ENCODE measurements at places on chromosomes 12 and 14.

GRCh38 chr14:91545204-91545603 is 35.1 kb upstream of the PPP4R3A start:
- no peak for DNase-seq

DNA sequence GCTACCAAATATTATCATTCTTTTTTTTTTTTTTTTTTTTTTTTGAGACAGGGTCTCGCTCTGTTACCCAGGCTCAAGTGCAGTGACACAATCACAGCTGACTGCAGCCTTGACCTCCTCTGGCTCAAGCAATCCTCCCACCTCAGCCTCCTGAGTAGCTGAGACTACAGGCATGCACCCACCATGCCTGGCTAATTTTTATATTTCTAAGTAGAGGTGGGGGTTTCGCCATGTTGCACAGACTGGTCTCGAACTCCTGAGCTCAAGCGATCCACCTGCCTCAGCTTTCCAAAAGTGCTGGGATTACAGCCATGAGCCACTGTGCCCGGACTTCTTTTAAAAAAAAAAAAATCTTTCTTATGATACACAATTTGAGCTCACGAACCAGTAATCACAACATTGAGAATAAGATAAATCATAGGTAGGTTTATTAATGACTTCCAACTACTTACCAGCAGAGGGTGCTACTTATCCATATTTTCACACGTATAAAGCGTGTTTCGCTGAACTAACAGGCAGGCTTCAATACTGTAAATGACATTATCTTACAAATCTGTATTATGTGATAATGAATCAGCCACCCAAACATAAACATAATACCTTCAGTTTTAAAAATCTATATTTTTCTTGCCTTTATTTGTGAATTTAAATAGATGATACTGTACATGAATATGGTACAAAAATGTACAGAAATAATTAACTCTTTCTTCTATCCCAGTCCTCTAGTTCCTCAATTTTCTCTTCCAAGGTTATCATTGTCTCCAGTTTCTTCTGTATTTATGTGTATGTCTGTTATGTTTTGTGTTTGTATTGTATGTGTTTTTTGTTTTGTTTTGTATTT is 42.5 kb upstream of the BCAT1 start:
- peak; percentile 80 for DNase-seq

DNA sequence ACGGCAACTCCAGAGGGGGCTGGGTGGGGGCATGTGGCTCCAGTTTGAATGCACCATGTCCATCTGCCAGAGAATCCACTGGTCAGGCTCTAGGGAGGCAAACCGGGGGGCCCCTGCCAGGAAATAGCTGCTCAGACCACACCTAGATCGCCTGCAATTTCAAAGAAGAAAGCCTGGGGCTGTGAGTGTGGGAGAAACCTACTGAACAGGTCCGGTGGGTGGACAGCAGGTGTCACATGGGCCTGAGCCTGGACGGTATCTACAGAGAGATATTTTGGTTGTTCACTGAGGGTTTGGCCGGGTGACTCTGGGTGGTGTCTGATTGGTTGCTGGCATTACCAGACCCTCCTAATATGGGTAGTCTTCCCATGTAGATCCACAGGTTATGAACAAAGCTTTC is 32.0 kb downstream of the DAO start:
- no peak for DNase-seq

DNA sequence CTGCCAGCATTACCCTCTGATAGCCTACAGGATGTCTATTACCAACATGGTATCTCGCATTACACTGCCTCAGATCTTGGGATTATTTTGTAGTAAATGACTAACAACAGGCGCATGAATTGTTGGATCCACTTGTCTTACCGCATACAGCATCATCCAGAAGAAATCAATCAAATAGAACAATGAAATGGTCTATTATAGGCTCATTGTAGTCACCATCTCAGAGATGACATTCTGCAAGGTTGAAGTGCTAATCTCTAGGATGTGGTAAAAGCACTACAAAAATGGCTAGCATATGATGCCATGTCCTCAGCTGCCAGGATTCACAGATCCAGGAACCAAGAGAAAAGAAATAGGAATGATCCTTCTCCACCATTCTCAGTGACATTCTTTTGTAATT is 52.0 kb downstream of the WASHC3 start:
- DNase-seq, result no peak

DNA sequence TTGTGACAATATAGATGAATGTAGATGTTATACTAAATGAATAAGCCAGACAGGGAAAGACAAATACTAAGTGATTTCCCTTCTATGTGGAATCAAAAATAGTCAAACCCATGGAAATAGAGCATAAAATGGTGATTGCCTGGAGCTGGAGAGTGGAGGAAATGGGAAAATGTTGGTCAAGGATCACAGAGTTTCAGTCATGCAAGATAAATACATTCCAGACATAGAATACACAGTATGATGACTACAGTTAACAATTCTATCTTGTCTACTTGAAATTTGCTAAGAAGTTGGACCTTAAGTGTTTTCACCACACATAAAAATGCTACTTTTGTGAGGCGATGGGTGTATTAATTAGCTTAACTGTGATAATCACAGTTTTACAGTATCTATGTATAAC is 1182.7 kb downstream of the AACS start:
- DNase-seq, result no peak

DNA sequence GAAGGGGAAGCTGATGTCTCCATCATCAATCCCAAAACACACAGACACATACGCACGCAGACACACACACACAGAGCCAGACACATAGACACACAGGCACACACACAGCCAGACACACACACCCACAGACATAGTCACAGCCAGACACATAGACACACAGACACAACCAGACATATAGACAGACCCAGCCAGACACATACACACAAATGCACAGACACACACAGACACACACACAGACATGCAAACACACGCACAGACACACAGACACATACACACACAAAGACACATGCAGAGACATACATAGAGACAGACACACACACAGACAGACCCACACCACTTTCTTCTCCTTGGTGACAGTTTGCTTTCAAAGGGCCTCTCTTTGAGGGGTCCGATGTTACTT is 6.3 kb downstream of the CCDC197 start:
- no peak for DNase-seq

DNA sequence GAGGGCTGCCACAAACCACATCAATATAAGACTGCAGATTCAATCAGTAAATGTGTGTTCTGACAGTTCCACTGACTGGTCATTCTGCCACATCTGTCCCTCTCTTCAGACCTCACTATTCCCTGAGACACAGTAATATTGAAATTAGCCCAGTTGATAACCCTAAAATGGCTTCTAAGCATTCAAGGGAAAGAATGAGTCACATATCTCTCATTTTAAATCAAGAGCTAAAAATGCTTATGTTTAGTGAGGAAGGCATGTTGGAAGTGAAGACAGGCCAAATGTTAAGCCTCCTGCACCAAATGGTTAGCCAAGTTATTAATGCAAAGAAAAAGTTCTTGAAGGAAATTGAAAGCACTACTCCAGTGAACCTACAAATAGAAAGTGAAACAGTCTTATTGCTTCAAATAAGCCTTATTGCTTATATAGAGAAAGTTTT is 24.5 kb upstream of the KIF21A start:
- DNase-seq, result no peak

DNA sequence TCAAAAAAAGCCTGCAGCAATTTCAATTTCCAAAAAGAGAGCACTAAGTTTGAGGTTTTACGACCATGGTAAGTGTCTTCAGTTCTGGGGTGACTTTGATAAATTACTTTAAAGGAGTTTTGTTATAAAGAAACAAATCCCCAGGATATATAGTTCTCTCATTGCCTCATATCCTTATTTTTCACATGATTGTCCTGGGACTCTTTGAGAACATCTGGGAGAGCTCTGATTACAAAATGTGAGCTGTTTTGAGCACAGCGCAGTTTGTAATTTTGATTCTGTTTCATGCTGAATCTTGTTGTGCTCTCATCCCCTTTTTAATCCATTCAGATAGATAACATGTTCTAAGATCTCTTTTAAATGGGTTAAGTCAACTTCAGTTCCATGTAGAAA is 67.7 kb upstream of the DCN start:
- DNase-seq, result no peak

DNA sequence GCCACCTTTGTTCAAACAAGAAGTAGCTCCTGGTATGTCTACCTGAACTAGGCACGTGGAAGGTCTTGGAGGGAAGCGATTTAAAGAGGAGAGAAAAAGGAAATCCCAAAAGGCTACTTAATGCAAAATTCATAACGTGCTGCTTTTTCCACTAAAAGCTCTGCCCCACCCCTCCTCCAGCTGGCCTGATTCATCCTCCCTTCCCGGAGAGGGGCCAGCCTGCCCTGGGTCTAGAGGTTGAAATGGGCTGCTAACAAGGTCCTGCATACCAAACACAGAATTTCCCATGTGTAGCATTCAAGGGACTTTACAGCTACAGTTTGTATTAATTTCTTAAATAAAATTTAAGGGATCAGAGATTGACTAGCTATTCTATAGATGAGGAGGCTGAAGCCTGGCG is 83.2 kb downstream of the KNTC1 start:
- DNase-seq, result no peak

DNA sequence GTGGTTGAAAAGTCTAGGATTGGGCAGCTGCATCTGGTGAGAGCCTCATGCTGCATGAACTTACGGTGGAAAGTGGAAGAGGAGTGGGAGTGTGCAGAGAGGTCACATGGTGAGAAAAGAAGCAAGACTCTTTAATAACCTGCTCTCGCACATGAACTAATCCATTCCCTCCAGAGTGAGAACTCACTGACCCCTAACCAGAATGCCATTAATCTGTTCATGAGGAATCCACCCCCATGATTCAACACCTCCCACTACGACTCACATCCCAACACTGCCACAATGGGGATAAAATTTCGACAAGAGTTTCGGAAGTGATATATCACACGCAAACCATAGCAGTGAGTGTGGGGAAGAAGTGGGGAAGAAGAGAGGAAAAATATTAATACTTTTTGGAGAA is 377.4 kb downstream of the NAV3 start:
- DNase-seq, result no peak

GRCh38 chr14:103528587-103529382 is at the start of gene TRMT61A:
Gene TRMT61A (plus strand): TSS chr14:103529196. CDS start chr14:103529979, 783 bp downstream.
- peak; percentile 87 for DNase-seq

GRCh38 chr12:67714648-67715047 is 66.1 kb downstream of the DYRK2 start:
- no peak for DNase-seq

- DNase-seq, result no peak
Measured at GRCh38 chr12:123910761-123911193, 61.9 kb downstream of the CCDC92 start.

- peak; percentile 81 for DNase-seq
Measured at GRCh38 chr14:96098309-96098998, 59.3 kb downstream of the C14orf132 start.

DNA sequence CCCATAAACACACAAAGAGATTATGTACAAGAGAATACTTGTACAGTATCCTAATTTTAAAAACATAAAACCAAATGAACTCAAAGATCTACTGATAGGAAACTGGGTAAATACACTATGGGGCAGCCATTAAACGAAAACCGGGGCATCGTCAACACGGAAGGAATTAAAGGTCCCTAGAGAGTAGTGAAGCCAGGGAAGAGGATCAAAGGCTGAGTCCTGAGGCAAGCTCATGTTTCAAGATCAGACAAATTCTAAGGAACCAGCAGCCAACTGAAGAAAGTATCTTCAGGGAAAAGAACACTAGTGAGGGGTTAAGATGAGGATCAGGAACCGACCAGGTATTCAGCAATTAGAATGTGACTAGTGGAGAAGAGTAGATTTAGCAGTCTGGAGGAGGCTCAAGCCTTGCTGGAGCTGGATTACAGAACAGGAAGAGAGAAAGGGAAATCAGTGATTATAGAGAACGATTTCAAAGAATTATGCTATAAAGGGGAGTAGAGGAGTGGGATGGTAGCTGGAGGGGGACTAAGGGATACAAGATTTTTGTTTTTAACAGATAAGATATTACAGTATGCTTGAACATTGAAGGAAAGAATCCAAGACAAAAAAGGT is 23.7 kb downstream of the SEL1L start:
- no peak for DNase-seq

- DNase-seq, result no peak
Measured at GRCh38 chr12:131607658-131608447, 103.0 kb upstream of the SFSWAP start.

- DNase-seq, result no peak
Measured at GRCh38 chr14:59130462-59130861, 58.0 kb upstream of the DAAM1 start.

DNA sequence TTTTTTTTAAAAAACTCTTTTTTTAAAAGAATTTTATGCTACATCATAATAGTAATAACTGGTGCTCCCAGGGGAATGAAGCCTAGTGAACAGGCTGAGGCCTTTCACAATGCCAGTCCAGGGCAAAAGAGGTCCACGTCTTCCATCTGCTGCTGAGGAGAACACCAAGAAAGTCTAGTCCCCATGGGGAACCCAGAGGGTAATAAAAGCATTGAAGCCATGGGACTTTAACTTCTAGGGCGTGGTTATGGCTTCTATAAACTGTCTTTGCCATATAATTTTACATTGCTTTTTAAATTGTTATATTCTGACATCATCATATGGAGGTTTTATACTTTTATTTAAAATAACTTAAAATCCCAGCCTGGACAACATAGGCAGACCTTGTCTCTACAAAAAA is 64.3 kb downstream of the SLC16A7 start:
- no peak for DNase-seq

GRCh38 chr12:89016970-89017778 is 335.1 kb downstream of the DUSP6 start:
- peak; percentile 66 for DNase-seq

- DNase-seq, result no peak
Measured at GRCh38 chr12:66397574-66398290, 95.4 kb downstream of the HELB start.

- DNase-seq, result no peak
Measured at GRCh38 chr12:124111006-124111405, 138.0 kb downstream of the ZNF664 start.

DNA sequence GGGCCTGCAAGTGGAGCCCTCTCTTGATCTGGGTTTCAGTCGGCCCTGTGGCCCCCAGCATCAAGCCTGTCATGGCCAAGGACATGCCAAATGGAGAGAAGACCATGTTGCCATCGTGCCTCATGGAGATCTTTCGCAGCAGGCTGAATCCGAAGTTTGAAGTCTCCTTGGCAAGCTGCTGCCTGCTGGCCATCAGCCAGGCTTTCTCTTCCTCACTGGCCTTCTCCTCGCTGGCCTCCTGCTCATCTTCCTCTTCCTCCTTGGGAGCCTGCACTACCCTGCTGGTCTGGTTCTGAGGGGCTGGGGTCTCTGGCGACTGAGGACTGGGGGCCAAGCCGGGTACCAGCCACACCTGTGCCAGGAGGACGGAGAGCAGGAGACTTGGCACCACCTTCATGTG is 2.9 kb downstream of the SERPINA10 start:
- no peak for DNase-seq

GRCh38 chr12:81303935-81304334 is 226.1 kb downstream of the ACSS3 start:
- DNase-seq, result no peak

- DNase-seq, result no peak
Measured at GRCh38 chr12:101947316-101947715, 69.9 kb downstream of the DRAM1 start.

DNA sequence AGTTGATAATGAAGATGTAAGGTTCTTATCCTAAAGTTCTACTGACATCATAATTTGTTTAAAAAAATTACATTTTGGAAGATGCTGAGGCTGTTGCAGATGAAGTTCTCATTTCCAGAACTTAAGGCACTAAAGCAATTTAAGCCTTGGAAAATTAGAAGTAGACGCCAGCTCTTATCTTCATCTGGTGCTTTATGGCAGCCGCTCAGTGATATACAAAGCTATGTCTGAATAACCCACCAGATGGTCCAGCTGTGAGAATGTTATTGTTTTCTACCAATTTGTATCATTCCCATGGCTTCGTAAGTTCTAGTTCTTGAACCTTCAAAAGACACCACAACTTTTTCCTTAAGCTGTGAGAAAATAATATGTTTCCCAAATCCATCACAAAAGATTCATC is 212.1 kb upstream of the ARID2 start:
- DNase-seq, result no peak
